Lower leg skin (tissue), 4 donors: ENCODE measurements at places on chromosomes 12 and 14. TPM values are rescaled to one million over a fixed set of nuclear protein-coding genes. Genes with fewer than 3 reads are reported as not detected.

Gene PPP1R1A
- total RNA-seq = 6.7 TPM

Gene AGAP2
- total RNA-seq = 1.4 TPM

Gene OTUB2
- total RNA-seq = 25.0 TPM

Gene ZC2HC1C
- total RNA-seq = 3.9 TPM

Gene HRK
- total RNA-seq = 0.05 TPM

Gene BICD1
- total RNA-seq = 2.6 TPM

Gene PTGR2
- total RNA-seq = 10.0 TPM

Gene SERPINA3
- total RNA-seq = 9.9 TPM

Gene RNASE7
- total RNA-seq = 34.1 TPM

GRCh38 chr14:105136401-105137322, 31.9 kb downstream of the JAG2 start:
- DNase-seq = no peak

DNA sequence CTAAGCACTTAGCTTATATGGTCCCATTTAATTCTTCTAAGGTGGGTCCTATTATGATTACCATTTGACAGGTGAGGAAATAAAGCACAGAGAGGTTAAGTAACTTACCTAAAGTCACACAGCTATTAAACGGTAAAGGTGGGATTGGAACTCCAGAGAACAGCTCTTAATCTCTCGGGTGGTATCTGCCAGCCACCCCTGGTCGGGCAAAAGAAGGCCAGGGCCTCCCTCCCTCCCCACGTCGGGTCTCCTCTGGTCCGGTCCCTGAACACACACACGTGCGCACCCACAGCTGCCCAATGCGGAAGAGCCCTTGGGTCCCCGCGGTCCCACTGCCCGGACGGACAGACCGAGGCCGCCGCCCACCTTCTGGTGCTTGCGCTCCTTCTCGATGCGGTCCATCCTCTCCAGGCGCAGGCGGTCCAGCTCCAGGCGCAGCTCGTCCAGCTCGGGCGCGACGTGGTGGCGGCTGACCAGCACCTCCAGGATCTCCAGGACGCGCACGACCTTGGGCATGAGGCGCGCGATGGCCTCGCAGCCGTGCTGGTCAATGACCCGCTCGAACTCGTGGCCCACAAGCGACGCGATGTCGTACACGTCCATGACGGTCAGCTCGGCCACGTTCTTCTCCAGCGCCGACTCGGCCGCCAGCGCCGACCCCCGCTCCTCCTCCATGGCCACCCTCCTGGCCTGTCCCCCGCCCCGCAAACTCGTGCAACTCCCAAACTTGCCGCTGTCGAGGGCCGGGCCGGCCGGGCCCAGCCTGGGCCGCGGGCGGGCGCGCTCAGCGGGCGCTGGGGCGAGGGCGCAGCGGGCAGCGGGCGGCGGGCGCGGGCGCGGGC, 490 bp downstream of the RILPL1 start:
- DNase-seq = peak; percentile 89

- no peak for DNase-seq
Measured at GRCh38 chr14:94600148-94600545, 12.0 kb upstream of the SERPINA3 start.

DNA sequence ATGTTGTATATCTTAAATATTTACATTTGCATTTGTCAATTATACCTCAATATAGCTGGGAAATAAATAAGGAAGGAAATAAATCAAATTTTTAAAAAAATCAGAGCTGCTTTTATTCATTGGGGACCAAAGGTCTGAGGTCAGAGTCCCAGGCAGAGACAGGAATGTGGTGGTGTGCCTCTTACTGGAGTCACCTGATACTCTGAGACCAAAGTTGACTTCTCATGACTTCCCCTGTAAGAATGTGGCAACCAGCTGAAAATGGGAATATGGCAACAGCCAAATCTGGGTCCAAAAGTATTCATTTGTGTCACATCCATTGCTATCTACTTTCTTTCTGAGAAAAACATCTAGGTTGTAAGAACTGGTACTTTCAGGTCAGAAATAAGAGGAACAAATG, 496.6 kb upstream of the TMPO start:
- DNase-seq = no peak

DNA sequence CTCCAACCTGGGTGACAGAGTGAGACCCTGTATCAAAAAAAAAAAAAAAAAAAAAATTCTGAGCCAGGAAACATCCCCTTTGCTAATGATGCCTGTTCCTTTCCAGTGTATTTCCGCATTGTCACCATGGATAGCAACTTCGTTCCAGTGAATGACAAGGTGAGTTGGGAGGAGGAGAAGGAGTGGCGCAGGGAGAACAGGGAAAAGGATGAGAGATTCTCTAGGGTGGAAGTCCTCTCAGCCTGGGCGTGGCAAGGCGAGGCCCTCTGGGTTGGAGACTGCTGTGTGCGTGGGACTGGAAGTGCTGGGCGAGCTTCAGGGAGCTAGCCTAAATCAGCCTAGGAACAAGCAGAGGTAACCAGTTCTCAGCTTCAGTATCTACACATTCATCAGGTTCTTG, 7.2 kb downstream of the A2ML1 start:
- no peak for DNase-seq

GRCh38 chr14:105701456-105702274, 175.3 kb downstream of the TMEM121 start:
- no peak for DNase-seq

- DNase-seq = no peak
Measured at GRCh38 chr12:55008944-55009585, 10.7 kb upstream of the NEUROD4 start.

DNA sequence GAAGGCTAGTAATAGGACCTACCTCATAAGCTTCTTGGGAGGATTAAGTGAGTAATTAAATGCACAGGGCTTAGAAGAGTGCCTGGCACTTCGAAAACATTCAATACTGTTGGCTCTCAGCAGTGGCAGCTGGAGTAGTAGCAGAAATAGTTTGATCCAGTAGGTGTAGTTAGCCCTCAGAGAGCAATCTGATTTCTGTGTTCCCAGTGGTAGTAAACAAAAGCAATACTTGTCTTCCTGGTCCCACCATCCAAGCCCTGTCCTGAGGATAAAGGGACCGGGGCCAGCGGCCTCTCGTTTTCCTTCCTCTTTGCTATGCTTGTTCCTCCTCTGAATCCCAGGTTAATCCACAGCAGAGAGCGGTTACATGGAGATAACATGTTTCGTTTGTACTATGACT, 131.6 kb downstream of the SAMD4A start:
- no peak for DNase-seq

- DNase-seq = no peak
Measured at GRCh38 chr14:74239848-74240793, 872 bp downstream of the VSX2 start.

DNA sequence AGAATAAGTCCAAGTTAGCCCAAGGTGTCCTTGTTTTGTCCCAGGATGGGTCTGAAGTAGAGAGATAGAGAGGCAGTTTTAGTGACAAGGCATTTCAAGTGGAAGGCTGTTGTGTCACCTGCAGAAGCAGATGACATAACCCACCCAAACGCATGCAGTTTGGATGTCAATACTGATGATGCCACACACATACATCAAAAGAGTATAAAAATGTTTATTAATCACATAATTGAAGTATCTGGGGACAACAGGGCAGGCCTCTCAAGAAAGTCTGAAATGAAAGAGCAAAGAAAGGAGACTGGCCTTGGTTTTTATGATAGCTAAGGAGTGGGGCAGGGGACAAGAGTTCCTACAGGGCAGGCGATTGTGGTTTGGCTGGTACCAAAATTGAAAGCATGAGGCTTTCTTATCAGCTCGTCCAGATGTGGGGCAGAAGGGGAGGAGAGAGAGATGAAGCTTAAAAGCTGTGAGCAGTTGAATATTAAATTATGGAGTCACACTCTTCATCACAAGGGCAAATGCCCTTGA, 78.4 kb upstream of the TSPAN8 start:
- DNase-seq = no peak

DNA sequence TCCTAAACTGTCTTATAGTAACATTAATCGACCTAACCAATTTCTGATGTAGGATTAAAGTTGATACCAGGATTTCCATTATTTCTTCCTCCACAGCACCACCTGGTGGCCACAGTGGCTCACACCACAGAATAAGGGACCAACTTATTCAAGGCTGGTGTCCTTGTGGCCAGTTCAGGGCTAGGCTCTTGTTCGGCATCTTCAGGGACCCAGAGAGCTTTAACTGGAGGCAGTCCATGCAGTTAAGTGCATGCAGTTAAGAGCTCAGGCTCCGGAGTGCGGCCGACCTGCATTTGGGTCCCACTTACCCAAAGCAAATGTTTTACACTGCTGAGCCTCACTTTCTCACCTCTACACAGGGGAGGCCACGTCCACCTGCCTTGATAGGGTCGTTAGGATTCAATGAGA, 42.0 kb upstream of the GPR68 start:
- peak; percentile 95 for DNase-seq

DNA sequence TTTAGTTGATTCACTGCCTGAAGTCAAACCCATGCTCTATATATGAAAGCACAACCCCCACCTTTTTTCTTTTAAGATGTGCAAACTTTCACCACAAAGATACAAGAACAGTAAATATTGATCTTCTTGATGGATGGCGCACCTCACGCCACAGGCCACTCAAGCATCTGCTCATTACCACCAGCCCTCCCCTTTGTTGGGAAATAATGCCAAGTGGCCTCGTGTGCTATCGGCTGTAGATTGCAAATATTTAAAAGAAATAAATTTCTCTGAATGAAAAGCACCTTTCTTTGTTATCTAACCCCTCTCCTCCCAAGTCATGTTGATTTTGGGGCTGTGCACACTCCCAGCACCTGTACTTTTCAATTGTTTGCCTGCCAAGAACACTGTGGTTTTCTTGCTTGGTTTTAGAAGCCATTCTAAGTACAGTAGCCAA, 122.7 kb downstream of the C12orf42 start:
- no peak for DNase-seq

GRCh38 chr14:21498540-21499526, 12.3 kb downstream of the METTL3 start:
- no peak for DNase-seq

DNA sequence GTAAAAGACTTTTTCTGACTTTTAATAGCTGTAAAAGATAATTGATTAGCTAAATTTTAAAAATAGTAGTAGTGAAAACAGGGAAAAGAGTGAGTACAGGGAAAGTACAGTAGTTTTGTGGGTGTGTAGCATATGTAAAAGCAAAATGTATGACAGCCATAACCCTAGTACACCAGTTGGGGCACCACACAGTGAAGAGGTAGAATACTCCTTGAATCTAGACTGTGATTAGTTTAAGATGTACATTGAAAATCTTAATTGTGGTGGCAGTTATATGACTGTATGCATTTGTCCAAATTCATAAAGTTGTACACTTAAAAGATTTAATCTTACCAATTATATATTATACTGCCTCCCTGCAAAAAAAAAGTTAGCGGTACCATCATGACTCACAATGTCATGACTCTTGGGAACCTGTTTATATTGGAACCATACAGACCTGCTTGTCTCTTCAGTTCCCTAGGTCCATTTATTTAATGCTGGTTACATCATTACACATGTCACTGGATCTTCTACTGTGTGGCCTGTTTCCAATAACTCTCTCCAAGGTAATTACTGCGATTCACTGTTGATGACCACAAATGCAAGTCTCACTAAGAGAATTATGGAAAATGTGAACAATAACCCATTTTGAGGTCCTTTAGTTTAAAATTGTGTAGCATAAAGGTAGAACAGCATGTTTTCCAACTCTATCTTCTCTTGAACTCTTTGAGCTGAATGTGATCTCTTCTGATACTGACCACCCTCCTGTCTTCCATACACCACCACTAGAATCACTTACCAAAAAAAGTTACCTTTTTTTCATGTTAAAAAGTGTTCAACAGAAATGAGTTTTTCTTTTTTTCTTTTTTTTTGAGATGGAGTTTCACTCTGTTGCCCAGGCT, 264.2 kb upstream of the AMIGO2 start:
- DNase-seq = no peak

GRCh38 chr12:55757701-55758100, 14.8 kb downstream of the GDF11 start:
- DNase-seq = no peak

DNA sequence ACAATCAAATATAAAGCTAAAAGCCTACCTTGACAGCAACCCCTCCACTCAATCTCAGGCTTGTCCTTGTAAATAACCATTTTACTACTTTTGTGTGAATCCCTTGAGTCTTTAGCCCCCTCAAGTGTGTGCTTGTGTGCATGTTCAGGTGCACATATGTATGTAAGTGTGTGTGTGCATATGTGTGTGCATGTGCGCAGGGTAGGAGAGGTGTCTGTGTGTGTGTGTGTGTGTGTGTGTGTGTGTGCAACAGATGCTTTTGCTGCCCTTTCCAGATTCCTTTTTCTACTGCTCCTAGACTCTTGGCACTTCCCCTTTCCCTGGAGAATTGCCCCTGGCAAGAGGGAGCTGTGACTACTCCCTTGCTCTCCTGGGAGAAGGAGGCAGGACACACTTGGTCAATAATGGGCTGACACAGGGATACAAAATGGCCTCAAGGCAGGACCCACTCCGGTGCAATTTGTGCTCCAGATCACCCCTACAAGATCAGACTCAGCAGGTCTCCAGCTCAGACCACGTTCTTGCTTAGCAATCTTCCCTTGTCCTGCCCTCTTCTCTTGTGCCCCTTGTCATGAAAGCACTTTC, 73.4 kb downstream of the IFNG start:
- DNase-seq = no peak

GRCh38 chr14:33402604-33403003, 463.9 kb downstream of the NPAS3 start:
- DNase-seq = no peak

- DNase-seq = no peak
Measured at GRCh38 chr12:123120452-123121166, 30.3 kb downstream of the PITPNM2 start.

DNA sequence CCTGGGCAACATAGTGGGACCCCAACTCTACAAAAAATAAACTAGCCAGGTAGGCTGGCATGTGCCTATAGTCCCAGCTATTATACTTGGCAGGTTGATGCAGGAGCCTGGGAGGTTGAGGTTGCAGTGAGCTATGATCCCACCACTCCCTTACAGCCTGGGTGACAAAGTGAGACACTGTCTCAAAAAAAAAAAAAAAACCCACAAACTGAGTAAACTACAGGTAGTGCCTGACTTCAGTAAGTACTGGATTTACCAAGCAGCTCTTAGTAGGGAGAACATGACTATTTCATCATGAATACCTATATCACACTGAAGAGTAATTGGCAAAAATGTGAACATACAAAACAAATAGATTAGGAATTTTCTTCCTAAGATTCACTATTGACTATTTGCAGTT, 32.4 kb upstream of the AP4S1 start:
- no peak for DNase-seq

DNA sequence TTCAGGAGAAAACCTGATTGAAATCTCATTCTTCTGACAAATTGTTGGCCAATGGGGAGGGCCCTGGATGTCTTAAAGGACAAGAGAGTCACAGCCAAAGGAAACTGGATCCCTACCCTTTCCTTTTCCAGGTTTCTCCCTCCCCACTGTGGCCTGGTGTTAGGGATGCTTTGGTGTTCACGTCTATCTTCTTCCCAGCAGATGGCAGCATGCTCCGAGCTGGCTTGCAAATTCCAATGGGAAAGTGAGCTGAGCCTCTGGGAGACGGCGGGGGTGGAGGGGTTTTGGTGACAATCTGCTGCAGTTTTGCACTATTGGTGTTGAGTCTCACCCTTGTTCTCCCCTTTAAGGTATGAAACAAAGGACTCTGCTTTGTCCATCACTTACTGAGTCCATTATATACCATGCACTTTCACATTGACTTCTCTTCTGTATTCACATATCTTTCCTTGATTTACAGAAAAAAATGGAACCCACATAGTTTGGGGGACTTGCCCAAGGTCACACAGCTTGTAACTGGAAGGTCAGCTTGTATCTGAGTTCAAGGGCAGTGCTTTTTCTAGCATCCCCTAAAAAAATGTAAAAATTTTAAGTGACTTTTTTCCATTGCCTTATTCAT, 39.3 kb downstream of the CCDC177 start:
- DNase-seq = no peak
